ENCODE measurements at places on chromosomes 6 and 20.
A peak's percentile ranks its signal among the peaks of the same experiment; 100 is the strongest.

- no peak for DNase-seq
These were observed 177.0 kb upstream of the MMS22L start for GRCh38 chr6:97459986-97460385.

DNA sequence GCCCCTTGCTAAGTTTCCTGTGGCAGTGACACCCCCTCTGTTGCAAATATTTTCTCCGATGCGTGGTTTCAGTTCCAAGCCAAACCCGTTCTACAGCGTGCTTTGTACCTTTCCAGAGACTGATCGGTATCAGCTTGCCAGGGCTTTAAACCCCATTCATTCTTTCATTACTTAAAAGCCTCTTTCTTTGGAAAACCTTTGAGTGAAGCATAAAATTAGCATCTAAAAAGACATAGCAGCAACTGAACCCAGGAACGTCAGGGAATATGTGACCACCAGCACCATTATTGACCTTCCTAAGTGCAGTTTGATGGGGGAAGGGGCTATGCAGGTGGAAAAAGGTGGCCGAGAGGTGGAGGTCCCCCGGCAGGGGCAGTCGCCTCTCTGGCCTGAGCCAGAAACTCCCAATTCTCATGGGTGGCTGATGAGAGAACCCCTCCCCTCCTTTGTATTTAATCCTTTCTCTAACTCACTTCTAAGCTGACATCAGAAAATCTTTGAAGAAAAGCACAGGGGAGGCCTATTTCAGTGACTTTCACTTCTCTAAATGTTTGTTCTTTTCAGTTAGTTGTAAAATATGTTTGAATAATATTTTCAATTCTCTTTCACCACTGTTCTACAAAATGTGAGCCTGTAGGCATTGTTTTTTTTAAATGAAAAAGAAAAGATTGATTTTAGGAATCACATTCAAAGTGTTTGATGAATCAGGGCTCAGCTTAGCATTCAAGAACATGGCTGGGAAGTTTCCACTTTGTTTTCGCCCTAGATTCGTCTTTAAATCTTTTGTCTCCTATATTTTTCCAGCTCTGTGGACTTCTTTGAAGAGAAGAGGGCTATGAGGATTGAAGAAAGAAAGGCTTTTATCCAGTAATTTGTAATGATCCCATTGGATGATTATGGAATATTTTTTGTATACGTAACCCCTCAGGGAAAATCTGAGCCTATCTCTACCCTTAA lies 89.2 kb downstream of the RSPH3 start:
- DNase-seq: no peak

DNA sequence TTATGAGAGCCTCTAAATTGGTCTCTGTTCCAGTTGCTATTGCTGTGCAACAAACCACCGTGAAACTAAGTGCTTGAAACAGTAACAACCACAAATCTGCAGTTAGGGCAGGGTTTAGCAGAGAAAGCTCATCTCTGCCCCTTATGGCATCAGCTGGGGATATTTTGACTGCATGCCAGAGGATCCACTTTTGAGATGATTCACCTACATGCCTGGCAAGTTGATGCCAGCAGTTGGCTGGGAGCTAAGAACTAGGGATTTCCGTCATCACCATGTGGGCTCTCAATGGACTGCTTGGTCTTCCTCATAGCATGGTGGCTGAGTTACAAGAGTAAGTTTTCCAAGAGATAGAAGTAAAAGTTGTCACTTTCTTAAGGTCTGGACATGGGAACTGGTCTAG lies 35.1 kb downstream of the PLCB4 start:
- DNase-seq: no peak

DNA sequence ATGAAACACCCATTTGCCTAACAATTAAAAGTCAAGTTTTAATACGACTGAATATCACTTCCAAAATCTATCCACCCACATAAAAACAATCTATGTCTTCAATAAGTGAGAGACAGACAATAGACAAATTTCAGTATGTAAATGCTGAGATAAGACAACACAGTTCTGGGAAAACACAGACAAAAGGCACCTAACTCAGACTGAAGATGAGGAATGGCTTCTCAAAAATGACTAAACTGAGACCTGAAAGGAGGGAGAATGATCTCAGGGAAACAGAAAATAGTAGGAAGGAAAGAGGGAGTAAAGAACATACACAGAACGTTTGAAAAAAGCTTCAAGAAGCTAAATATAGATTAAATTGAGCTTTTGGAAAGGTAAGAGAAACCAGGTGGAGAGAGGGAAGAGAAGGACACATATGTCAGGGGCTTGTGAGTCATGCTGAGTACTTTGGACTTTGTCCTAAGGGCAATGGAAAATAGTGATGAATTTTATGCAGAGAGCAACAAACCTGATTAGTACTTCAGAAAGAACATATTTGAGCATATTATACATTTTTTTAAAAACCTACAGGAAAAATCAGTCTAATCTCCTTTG lies 16.1 kb downstream of the LMBRD1 start:
- no peak for DNase-seq

- peak; percentile 36 for DNase-seq
These were observed 12.4 kb downstream of the MAP1LC3A start for GRCh38 chr20:34570859-34571306.

GRCh38 chr6:42841844-42842584 lies 37.4 kb upstream of the RPL7L1 start:
- no peak for DNase-seq

GRCh38 chr20:37868851-37869333 lies 34.0 kb upstream of the VSTM2L start:
- DNase-seq: no peak

GRCh38 chr6:32905078-32905477 lies 35.8 kb downstream of the HLA-DMB start:
- DNase-seq: no peak

- no peak for DNase-seq
These were observed 199.2 kb upstream of the SUPT3H start for GRCh38 chr6:45576648-45577624.

GRCh38 chr20:23971310-23971709 lies 17.3 kb downstream of the GGTLC1 start:
- DNase-seq: no peak

DNA sequence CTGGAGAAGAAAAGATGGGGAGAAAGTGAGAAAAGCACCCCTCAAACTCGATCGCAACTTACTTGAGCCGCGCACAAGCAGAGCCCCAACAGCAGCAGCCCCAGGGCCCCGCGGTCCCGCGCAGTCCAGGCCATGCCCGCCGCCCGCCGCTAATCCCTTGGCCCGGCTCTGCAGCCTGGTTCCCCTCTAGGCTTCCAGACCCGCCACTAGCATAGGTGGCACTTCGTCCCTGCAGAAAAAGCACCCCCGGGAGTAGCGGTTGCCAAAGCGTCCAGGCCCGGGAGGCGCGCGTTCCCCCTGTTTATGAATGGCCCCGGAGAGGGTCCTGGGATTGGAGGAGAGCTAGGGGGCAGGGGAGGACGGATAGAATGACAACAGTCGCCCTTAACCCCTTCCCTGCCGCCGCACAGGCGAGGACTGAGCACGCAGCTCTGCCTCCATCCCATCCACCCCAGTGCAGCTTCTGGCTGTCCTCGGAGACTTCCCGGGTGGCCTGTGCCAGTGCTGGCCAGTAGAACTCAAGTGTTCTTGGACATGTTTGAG lies 19.9 kb downstream of the COL9A1 start:
- no peak for DNase-seq

- no peak for DNase-seq
These were observed 32.4 kb upstream of the TCP11 start for GRCh38 chr6:35173427-35174087.

DNA sequence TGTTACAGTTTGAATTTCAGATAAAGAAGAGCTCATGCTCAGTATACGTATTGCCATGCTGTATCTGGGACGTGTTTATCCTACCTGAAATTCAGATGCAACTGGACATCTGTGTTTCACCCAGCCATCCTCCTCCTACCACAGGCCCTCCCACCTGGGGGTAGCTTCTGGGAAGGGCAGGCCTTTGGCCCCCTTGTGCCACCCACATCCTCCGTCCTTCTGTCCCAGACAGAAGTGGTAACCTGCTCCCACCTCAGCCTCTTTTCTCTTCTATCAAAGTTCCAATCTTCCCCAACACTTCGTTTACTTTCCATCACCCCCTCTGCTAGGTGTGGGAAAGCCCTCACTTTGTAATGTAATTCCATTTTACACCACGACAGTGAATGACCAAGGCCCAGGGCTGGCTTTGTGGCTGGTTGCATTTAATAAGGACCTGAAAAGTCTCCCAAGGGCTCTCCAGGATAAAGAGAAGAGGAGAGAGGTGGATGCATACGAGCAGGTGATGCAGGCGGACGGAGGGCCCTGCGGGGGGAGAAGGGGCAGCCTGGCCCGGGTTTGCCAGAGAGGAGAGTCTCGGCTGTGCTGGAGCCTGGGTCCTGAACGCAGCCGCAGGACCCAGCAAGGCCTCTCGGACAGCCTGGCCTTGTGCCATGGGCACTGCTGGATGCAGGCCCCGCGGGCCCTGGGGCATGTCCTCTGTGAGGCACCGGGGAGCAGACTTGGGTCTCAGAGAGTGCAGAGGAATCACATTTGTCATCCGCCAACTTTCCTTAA lies 98.4 kb downstream of the PSMB1 start:
- DNase-seq: no peak
